Activated gamma-delta T cell (primary cell): ENCODE measurements at places on chromosomes 7 and 10.

GRCh38 chr10:116385311-116385710 is 42.3 kb upstream of the PNLIPRP3 start:
- no peak for DNase-seq

- DNase-seq = no peak
Observed at GRCh38 chr7:20301311-20301939, 29.3 kb upstream of the ITGB8 start.

- no peak for DNase-seq
Observed at GRCh38 chr7:94223375-94224084, 171.2 kb upstream of the COL1A2 start.

GRCh38 chr7:120760050-120760449 is 97.9 kb downstream of the TSPAN12 start:
- no peak for DNase-seq

DNA sequence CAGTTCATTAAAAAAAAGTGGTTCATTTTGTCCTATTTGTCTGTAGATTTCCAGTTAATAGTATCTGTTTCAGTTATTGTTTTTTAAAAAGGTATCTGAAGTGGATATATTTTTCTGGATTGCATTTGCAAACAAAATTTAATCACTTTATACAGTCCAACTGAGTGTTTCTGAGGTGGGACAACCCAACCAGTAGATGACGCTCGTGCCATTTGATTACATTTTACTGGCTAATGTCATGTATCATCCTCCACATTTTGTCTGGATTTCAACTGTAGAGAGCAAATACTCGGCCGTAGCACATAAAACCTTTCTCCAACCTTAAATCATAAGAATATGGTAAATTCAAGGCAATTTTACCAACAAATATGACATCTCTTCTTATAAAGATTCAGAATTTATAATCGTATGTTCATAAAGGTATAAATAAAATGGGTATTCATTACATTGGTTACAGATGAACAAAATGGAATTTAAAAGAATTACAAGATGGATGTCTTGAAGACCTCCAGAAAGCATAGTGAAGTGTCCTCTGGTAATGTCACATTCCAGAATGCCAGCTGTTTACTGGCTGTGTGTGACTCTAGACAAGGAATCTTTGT is 789.0 kb downstream of the PHTF2 start:
- DNase-seq = no peak

DNA sequence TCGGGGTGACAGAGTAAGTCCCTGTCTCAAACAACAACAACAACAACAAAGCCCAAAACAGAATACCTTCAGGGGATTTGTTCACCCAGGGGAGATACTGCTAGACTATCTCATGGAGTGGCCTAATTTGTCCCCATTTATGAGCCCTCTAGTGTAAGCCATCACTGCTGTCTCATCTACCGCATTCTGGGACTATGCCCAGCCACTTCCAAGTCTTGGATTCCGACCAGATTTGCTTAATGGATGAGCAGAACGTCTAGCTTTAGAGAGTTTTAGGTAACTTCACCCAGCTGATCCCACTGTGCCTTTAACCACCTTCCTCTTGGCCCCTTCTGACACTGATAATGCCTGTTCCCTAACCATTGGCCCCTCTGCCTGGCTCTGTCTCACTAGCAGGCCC is 47.1 kb downstream of the PAPSS2 start:
- no peak for DNase-seq

- DNase-seq = no peak
Observed at GRCh38 chr7:1103789-1104515, 16.0 kb downstream of the GPER1 start.

DNA sequence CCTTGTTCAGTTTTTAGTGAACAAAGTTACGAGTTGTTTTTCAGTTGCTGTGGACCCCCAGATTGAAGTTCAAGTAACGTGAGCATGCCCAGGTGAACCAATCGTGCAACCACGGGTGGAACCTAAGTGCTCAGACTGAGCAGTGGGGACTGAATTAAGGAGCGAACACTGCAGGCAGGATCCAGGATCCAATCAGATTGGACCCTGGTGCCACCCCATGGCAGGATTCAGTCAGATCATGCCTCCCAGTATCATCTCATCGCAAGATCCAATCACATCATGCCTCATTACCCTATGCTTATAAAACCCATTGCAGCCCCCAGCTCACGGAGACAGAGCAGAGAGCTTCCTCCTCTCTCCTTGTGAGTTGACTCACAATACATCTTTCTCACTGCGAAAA is 80.9 kb downstream of the PFKFB3 start:
- DNase-seq = no peak

DNA sequence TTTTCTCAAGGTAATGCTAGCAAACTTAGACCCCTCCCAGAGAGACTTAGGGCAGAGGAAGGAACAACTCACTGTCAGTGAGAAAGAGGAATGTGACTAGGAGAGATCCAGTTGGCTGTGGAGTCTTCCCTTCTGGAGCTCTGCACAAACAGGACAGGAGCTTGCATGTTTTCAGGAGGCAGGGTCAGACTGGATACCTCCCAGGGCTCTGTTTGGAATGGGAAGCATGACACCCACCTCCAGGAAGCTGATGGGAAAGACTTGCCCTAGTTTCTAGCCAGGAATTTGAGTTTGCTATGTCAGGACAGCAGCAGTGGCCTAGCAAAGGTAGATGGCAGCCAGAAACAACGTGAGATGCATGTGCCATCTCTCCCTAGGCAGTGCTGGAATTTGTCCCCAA is 40.6 kb downstream of the GHRHR start:
- DNase-seq = no peak

GRCh38 chr10:61937631-61938351 is 36.3 kb downstream of the ARID5B start:
- DNase-seq = no peak

DNA sequence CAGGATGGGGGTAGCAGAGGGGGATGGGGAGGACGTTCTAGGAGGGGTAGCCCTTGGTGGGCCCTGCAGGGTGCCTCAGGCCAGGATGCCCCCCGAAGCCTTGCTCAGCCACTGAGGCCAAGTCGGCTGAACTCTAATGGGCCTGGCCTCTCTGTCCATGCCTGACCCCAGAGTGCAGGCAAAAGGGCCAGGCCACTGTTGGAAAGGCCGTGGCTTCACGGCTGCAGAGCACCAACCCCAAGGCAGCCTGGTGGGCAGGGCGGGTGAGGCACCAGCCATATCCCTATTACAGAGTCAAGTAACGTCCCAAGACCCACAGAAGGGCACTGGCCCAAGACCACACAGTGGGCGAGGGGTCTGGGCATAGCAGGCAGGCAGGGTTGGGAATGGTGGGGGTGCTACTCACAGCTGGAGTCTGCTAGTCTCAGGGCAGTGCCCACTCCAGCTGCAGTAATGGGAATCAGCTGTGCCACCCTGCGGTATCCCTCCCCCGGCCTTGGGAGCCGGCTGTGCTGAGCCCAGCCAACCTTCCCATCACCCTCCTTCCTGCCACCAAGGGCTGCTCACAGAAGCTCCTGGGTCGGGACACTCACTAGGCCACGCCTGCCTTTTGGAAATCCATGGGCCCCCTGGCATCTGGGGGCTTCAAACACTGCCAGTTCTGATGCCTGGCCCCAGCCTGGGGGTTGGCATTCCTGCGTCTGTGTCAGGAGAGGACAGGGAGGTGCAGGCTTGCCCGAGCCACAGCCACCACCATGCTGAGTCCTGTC is 4.0 kb upstream of the LFNG start:
- no peak for DNase-seq

- no peak for DNase-seq
Observed at GRCh38 chr10:35684586-35684985, 42.5 kb upstream of the FZD8 start.

GRCh38 chr10:86079088-86079487 is 287.5 kb downstream of the GRID1 start:
- no peak for DNase-seq

GRCh38 chr7:155660758-155661093 is 16.3 kb downstream of the RBM33 start:
- DNase-seq = no peak
